ENCODE measurements at places on chromosomes 11 and 22.

- DNase-seq, result no peak
Observed at GRCh38 chr22:25735650-25736049, 6.3 kb upstream of the MYO18B start.

DNA sequence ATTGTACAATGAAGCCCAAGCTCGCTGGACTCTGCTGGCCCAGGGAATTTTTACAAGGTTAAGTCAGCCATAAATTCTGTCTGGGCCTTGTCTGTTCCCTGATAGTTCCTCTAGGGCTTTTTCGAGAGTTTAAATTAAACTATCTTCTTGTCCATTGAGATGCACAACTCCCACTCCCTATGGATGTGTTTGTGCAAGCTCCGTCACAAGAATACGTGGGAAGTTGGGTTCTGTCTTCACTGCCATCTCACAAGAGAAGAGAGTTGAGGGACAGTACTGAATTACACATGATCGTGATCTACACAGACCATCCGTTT lies 153.6 kb upstream of the TTC12 start:
- no peak for DNase-seq

DNA sequence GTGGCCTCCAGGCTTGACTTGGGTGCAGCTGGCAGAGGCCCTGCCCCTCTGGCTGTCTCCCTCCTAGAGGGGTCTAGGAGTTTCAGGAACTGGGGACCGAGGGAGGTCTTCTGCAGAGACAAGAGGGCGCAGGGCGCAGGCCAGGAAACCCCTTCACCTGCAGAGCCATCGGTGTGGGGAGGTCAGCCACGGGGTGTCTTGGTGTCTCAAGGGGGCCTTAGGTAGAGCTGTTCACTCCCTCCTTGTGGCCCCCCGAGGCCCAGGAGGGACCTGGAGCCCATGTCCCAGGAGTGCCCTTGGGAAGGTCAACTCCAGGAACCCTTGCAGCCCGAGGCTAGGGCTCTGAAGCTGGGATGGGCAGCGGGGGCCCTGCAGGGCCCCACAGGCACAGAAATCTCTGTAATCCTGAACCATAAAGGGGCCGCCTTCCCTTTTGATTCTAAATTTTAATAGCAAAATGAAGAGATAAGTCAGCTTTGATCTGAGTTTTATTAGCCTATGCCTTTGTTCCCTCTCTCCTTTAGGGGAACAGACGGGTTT lies 31.4 kb upstream of the TH start:
- DNase-seq, result no peak

GRCh38 chr11:102810950-102811660 lies 13.1 kb upstream of the MMP1 start:
- no peak for DNase-seq

DNA sequence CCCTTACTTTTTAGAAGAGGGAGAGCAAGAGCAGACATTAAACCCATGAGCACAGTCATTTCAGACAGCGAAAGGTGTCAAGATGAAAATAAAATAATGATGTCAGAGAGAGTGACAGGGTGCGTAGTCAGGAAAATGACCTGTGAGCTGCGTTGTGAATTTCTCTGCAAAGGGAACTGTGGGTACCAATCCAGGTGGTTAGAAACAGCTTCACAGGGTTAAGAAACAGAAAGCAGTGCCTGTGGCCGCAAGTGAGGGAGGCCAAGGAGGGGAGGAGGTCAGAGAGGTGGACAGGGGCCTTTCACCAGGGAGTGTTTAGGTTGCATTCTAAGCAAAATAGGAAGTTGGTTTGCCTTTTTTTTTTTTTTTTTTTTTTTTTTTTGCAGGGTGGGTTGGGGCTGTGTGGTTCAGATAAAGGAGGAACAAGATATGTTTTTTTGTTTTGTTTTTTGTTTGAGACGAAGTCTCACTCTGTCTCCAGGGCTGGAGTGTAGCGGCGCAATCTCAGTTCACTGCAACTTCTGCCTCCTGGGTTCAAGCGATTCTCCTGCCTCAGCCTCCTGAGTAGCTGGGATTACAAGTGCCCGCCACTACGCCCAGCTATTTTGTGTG lies 7.9 kb downstream of the TIGD3 start:
- peak; percentile 57 for DNase-seq

GRCh38 chr11:79414644-79415317 lies 26.0 kb downstream of the TENM4 start:
- no peak for DNase-seq

DNA sequence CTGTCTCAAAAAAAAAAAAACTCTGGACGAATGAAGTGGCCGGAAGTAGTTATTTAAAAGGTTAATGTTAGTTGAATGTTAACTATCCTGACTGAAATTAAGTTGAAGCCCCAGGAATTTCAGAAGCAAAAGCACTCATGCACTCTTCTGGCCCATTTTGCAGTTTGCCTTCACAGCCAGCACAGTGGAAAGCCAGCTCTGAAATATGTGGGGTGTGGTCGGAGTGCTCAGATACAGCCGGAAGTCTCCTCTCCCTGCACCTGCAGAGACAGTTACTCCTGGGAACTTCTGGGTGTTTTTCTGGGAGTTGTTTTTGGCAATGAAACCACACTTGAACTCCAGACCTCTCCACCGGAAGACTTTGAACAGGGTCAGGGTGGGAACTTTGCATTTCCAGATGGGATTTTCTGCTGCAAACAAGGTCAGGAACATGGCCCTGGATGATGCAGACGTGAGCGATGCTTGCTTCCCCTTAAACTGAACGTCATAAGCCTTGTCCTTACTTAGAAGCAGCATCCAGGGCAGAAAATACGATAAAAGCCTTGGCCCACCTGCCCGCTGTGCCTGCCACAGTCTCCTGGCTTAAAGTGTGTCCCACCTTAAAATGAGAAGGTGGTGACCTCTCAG lies 21.5 kb upstream of the CABP2 start:
- no peak for DNase-seq

GRCh38 chr11:47105974-47106373 lies 70.7 kb downstream of the ARFGAP2 start:
- no peak for DNase-seq

GRCh38 chr11:765025-765801 lies 12.1 kb downstream of the GATD1 start:
- no peak for DNase-seq

DNA sequence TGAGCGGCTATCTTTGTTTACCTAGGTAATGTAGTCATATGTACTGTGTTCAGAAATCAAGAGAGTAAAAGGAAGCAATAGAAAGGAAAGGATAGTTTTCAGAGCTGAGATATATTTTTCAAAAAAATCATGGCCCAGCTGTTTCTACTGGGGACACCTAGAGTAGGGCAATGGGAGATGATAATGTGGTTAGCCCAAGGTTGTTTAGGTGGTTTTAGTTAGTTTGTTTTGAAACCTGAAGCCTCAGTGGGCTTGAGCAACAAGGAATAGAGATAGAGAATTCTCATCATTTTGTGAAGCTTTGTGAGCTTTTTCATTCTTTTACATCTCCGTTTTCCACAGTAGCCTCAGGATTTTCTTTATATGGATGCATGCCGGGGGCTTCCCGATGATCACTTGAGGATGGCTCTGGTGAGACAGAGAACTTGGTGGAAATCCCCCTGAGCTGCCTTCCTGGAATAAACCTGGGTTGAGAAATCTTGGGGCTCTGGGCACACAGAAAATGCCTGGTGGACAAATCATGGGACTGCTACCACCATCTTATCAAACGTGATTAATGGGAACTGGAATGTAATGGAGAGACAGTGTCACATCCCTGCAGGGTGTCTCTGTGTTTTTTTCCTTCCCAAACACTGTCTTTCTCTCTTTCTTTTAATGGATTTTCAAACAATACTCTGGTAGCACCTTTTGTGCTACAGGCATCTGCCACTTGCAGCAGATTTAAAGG lies 49.0 kb downstream of the ARHGAP42 start:
- no peak for DNase-seq

GRCh38 chr11:95736355-95736754 lies 53.2 kb downstream of the FAM76B start:
- DNase-seq, result no peak

GRCh38 chr11:57560146-57560545 lies 7.3 kb downstream of the UBE2L6 start:
- no peak for DNase-seq

GRCh38 chr11:42631220-42631843 lies 680.5 kb upstream of the API5 start:
- no peak for DNase-seq

DNA sequence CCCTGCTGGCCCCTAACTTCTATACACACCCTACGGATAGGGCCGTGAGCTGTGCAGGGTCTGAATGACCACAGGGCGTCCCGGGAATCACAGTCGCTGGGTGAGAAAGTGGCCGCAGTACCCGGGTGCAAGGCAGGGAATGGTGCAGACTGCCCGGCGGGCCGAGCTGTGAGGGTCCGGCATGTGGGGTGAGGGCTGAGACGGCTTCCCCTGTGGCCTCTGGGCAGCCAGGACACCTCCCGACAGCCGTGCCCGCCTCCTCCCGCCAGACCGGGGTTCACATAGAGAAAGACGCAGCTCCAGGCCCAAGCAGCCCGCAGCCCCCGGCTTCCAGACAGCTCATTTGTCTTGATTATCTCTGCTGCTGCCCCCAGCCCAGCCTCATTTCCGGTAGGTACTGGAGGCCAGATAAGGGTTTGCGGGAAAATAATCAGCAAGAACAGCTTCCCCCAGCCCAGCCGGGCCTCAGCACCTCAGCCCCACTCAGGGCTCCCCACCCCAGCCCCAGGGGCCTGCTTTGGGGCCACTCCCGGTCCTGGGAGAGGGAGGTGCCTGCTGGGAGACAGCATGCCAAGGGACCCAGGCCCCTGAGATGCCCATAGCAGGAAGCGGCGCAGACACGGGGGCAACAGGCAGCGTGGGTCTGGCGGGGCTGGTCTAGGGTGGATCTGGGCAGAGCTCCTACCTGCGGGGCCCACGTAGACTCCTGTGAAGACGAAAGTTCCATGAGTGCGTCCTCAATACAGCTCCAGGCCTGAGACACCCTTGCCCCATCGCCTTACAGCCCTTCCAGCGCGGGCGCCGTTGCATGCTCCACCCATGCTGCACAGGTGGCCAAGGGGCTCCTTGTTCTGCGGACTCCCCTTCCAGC lies 123.1 kb downstream of the BRD1 start:
- no peak for DNase-seq

DNA sequence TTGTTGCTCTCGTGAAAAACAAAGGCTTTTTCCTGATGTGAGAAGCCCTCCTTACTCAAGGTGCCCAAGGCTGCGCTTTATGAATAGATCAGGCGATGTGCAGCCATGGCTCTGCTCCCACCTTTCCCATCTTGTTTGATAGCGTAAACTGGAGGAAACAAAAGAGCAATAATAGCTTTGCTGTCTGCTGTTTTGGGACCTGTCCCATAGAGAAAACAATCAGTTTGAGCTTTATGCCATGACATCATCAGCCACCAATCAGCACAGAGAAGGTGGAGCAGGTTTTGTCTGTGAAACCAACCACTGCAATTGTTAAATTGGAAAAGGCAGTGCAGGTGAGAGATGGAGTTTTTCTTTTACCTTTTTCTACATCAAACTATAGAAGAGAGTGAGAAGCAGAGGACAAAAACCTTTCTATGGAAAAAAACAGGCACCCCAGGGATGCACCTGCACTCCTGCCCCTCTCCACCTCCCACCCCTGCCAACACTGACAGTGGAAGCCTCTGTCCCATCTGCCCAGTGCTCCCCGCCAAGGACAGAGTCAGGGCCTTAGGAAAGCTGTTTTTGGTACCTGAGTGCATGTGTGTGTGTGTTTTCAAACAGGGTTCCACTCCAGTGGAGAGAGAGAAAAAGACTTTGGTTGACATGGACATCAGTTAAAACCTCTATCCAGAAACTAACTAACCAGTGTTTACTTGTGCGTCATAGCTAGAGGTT lies 80.7 kb downstream of the MICAL3 start:
- no peak for DNase-seq

- DNase-seq, result no peak
Observed at GRCh38 chr11:33324302-33324985, 67.3 kb downstream of the HIPK3 start.

DNA sequence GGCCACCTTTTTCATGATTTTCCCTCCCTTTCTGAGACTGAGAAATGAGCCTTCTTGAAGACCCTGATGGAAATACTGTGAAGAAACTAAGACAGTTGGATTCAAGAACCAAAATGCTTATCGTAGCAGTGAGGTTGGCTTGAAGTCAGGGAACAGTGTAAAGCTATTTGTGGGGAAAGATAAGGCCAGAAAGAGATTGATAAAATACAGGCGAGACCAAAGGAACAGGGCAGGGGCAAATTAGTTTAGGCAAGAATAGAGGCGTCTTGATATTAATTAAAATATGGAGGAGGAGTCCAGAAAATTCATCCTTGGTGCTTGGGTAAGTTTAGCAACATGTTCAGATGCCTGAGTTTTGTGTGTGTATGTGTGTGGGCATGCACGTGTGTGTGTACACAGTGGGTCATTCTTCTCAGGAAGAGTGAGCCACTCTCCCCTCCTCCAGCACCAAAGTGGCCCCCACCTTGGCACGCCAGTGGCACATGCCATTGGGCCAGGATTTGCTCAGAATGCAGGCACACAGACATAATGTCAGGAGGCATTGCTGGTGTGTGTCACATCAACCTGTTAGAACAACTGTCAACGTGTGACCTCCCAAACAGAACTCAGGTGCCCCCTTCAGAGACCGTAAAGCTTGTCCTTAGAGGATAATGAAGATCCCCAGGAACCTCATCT lies 3.9 kb upstream of the EHF start:
- DNase-seq, result no peak

GRCh38 chr22:32083000-32083399 lies 39.9 kb downstream of the SLC5A1 start:
- no peak for DNase-seq

DNA sequence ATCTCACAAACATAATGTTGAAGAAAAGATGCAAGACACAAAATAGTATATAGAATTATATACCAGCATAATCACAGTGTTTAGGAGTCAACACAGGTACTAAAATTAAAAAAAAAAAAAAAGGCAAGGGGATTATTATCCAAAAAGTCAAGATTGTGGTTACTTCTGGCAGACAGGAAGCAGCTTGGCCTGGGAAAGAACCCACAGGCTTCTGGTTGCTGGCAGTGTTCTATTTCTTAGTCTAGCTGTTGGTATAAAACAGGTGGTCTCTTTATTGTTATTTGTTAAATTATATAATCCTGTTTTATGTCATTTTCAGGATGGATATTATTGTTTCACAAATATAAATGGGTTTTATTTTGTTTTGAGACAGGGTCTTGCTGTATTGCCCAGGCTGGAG lies 54.0 kb downstream of the C11orf58 start:
- DNase-seq, result no peak

GRCh38 chr22:29320546-29320945 lies 5.0 kb upstream of the RASL10A start:
- no peak for DNase-seq

DNA sequence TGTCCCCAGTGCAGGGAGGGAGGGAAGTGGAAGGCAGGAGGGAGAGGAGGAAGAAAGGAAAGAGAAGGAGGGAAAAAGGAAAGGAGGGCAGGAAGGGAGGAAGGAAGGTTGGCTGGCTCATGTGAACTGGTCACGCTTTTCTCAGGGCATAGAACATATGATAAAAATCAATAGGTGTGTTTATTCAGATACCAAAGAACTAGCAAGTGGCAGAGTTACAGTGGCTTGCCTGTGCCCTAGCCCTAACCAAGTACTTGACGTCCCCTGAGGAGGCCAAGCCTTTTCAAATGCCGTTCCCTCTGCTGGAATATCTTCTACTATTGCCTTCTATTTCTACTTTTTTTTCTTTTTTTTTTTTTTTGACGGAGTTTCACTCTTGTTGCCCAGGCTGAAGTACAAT lies 33.5 kb downstream of the CHRDL2 start:
- DNase-seq, result no peak

- no peak for DNase-seq
Observed at GRCh38 chr11:38252620-38253019, 1654.6 kb upstream of the RAG2 start.

Data from inflammatory macrophage treated with lipopolysaccharide for 1 hour (primary cell).